Upper lobe of left lung (tissue), 6 donors: ENCODE measurements at places on chromosomes 1 and 21. TPM values are rescaled to one million over a fixed set of nuclear protein-coding genes. Genes with fewer than 3 reads are reported as not detected.

FABP3 gene
- 34.2 TPM for total RNA-seq

DENND2C gene
- total RNA-seq: 6.5 TPM

SELE gene
- 8.5 TPM for total RNA-seq

RGS5 gene
- total RNA-seq: 57.0 TPM

DNA sequence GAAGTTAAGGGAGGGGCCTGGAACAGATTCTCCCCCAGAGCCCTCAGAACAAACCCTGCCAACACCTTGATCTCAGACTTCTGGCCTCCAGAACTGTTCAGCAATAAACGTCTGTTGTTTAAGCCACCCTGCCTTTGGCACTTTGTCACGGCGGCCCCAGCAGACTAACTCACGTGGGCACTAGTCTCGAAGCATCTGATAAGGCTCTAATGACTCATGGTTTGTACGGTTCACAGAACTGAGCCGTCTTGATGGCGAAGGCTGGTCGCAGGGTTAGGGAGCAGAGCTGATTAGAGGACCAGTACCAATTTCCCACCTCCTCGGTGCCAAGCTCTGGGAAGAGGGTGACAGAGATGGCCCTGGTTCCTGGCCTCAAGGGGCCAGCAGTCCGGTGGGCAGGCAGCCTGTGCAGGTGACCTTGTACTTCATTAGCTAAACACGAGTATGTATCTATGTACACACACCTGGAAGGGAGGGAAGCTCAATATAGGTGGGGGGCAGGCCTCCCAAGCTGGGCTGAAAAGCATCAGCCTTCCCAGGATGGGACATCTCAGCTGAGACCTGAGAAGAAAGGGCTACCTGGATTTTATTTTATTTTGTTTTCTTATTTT, 112.8 kb downstream of the MRPS6 start:
- DNase-seq: no peak

GRCh38 chr1:12406211-12407021, 176.6 kb downstream of the VPS13D start:
- no peak for DNase-seq

DNA sequence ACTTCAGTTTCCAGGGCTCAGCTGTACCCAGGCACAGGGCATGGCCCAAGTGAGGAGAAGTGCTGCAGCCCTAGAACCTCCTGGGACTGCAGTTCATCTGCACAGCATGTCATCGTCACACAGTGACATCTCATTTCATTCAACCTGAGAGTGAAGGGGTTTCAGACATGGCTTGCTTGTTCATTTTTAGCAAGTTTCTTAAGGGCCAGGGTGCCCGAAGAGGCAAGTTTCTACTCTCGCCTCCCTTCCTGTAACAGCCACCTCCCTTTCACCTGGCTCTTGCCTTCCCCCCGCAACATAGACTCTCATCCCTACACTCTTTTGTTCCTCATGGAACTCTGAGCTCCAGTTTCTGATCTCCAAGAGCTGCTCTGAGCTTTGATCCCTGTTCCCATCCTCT, 108.1 kb downstream of the C1orf21 start:
- DNase-seq: no peak

DNA sequence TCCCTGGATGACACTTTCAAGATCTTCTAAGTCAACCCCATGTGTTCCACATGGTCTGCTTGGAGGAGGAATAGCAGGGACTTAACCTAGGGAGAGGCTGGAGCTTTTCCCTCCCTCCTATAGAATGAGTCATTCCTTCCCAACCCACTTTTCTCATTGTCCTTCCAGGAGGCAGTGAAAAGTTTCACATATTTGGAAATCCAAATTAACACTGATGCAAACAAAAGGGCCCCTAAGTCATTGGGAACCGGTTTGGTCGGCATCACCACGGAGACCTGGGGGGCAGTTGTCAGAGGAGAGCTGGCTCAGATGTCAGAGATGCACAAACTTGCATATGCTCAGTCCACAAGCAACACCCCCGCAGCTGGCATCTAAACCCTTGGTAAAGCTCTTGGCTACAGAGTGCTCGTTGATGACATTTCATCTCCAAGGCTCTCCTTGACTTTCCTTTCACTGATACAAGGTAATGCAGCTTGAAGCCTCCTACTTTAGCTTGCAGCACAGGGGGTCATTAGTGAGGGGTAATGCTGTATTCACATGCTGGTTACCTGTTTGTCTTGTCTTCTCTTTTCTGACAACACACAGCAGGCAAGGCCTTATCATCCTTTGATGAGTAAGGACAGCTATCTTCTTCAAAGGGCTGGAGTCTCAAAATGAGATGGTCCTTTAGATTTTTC, 12.3 kb upstream of the LRRC8D start:
- no peak for DNase-seq

DNA sequence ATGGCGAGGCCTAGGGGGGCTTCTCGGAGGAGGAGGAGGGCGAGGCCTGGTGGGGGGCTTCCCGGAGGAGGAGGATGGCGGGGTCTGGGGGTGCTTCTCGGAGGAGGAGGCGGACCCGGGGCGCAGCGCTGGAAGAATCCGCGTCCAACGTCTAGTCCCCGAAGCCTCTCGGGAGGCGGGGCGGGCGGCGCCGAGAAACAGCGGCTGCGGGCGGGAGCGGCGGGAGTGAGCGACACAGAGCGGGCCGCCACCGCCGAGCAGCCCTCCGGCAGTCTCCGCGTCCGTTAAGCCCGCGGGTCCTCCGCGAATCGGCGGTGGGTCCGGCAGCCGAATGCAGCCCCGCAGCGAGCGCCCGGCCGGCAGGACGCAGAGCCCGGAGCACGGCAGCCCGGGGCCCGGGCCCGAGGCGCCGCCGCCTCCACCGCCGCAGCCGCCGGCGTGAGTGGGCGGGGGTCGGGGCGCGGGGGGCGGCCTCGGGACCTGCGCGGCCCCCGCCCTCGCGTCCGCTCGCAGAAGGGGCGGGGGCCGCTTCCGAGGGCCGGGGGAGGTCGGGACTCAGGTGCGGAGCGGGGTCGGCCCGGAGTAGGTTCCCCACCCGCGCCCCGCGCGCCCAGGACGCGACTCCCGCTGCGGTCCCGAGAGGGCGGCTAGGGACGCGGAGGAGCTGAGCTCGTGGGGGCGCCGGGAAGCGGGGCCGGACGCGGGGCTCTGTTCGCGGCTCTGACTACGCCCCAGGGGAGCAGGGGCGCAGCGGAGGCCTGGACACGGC, at the start of gene KLHL17:
TSS of gene KLHL17 (plus strand) at position 222 of the 769 bp plus-strand sequence. CDS start at position 332, 110 bp downstream.
- peak; percentile 76 for DNase-seq

DNA sequence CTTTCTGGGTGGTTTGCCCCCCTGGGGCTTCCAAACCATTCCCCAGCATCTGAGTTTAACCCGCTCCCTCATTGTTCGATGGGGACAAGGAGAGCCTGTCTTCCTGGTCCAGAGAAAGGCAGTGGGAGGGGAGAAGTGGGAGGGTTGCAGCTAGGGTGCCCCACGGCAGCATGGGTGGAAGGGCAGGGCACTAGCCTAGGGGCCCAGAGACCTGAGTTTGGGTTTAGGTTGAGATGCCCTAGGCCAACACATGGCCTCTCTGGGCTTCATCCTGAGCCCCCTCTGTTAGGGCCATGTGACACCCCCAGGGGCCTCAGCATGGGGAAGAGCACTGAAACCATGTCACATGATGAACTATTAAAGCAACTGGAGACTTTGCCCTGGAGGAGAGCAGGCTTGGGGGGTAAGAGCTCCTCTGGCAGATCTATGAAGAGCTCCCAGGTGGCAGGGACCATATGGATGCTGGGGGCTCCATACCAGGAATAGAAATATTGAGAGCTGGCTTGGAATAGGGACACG, 9.7 kb upstream of the RUNX3 start:
- no peak for DNase-seq
